NCI-H2081 treated with DMSO at 0.1 percent for 48 hours (cell line): ENCODE measurements at places on chromosomes 6 and 20.

GRCh38 chr6:39294899-39295298 is 19.3 kb downstream of the KCNK17 start:
- DNase-seq, result no peak

DNA sequence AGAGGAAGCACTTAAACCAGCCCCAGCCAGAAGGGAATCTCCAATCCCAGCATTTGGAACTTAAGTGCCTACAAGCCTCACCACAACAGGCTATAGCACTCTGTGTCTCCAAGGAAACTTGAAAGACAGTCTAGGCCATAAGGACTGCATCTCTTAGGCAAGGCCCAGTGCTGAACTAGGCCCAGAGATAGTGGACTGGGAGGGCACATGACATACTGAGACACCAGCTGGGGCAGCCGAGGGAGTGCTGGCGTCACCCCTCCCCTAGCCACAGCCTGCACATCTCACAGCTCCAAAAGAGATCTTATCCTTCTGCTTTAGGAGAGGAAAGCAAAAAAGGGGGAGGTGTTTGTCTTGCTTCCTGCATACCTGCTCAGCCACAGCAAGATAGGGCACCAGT is 618.5 kb downstream of the COL12A1 start:
- DNase-seq, result no peak

GRCh38 chr6:14172562-14172961 is 55.0 kb downstream of the CD83 start:
- no peak for DNase-seq

- no peak for DNase-seq
These were observed 37.7 kb upstream of the B4GALT5 start for GRCh38 chr20:49751397-49751736.

DNA sequence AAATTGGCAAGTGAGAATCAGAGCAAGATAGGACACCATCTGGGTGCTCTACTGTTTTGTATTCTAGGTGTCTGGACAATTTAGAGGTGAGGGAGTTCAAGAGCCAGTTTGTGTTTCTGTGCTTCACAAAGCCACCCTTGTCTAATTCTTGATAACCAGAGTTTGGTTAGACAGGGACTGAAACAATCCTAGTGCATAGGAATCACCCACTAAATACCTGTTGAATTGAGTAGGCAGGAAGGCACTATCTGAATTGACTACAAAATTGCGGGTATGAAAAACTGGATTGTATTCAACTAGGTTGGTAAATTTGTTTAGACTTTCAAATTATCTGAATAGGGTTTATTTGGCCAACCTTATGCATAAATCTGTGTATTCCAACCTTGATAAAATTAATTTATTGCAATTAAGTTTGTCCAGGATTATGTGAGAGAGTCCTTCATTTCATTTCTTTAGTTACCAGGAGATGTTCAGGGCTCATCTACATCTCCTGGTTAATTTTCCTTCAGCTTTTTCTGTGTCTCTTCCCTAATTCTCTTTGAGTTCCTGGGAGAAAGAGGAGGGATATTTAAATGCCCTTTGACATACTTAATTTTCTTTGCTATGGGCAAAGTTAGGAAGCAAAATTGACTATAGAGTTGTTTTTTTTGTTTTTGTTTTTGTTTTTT is 1.7 kb downstream of the TPX2 start:
- DNase-seq, result no peak

DNA sequence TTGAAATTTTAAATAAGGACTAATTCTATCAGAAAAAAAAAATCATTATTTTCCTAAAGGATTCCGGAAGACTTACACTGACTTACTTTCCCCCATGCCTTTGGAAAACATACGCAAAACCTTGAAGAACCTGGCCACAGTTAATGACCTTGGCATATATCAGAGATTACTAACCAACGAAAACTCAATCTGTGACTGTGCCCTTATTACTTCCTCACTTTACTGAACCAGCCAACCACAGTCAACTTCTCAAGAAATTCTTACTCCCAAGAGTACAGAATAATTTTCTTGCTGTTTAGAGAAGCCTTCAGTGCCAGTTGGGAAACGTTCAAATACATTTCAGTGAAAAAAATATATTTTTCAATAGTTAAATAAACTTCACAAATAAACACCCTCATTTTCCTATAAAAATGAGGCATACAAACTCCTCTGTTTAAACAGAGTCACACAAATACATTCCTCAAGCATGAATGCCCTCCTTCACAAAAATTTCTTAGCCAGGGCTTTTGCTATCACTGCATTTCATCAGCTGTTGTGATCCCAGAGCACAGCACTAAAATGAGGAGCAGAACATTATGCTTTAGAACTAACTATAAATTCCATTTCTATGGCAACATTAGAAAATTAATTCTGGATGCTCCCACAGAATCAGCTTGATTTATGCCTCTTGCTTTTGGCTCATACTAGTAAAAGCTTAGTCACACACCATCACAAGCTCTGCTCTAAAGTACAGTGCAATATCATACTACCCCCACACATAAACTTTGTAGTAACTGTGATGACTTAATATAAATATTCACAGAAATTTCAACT is 117.6 kb downstream of the DST start:
- DNase-seq, result no peak

GRCh38 chr20:13232999-13233398 is 11.9 kb downstream of the ISM1 start:
- no peak for DNase-seq

DNA sequence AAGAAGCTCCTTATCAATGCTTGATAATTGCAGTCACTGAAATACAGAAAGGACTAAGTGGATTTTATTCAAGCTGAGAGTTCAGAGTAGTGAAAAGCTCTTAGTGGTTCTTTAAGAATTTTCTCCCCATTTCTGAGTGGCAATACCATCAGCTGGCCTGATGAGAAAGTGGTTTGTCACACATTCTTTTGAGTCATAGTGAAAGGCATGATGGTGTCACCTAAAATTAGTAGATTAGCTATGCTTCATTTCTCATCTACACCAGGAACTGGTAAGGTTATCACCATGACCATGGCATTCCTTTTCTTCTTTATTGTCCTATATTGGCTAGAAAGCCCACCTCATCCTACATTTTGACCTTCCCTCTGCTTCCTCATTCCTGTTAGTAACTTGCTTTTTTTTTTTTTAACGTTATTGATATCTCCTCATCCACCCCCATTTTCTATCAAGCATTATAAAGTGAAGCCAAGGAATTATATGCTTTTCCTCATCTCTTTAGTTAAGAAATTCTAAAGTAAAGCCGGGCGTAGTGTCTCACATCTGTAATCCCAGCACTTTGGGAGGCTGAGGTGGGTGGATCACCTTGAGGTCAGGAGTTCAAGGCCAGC is 67.4 kb upstream of the LOC128125822 start:
- no peak for DNase-seq

GRCh38 chr20:6784210-6784631 is 16.7 kb downstream of the BMP2 start:
- DNase-seq, result no peak

DNA sequence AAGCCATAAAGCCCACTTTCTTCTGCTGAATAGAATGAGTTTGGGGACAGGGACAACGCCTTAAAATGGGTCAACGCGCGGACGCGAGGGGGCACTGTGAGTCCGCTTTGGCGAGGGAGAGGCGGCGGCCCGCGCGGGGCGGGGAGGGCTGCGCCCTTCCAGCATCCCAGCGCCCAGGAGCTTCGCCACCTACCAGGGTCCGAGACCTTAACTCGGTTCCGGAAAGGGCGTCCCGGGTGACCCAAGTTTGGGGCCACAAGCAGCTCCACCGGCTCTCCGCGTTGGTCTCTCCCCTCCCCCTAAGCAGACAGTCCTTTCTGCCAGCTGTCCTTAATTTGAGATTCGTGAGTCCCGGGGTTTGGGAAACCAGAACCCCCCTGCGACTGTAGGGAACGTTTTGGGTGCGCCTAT is 1.8 kb upstream of the SAMD5 start:
- DNase-seq, result no peak
